Effector memory CD4-positive, alpha-beta T cell (primary cell): ENCODE measurements at places on chromosomes 4 and X.
A peak's percentile ranks its signal among the peaks of the same experiment; 100 is the strongest.

- no peak overlapping the region for H3K4me3 ChIP-seq
- H3K4me1 ChIP-seq = peaks cover 2% of the 10 kb centered on the region
- DNase-seq = peak; percentile 9
- no peaks in the 10 kb centered on the region for H3K36me3 ChIP-seq
- no peaks in the 10 kb centered on the region for H3K27me3 ChIP-seq
Observed at GRCh38 chrX:39730662-39731329, 367.0 kb downstream of the BCOR start.

DNA sequence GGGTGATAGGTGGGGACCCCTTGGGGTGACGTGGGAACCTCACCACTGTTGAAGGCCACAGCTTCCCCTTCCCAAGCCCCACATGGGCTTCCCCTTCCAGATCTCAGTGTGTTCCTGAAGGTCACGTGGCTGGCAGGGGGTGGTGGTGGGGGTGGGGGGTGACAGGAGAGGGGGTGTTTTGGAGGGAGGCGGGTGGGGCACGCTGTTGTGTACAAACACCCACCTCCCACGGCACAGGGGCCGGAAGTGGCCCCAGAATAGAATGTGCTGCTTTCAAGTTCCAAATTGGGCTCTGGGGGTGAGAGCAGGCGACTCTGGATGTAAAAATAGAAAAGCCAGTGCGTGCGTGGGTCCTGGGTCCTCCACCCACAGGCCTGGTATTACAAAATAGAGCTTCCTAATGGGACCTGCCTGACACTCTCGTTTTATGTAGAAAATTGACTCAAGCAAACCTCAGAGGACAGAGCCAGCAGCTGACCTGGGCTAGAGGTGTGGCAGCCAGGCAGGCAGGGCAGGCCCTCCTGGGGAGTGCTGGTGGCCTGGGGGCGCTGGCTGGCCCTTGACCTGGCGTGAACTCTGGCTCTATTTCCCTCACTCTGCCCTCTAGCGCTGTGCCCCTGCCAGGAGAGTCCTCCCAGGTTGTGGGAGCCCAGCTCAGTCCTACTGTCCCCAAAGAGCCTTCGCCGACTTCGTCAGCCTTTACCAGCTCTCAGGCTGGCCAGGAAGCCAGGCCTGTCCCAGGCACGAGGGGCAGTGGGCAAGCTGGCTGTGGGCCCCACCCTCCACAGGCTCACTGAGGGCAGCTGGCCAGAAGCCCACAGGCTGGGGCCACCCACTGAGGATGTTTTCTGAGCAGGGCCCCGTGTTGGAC is 5.4 kb upstream of the SH3BP2 start:
- DNase-seq = no peak
- H3K4me3 ChIP-seq = peak overlapping the region; percentile 9
- H3K4me1 ChIP-seq = peaks cover 34% of the 10 kb centered on the region
- H3K36me3 ChIP-seq = no peaks in the 10 kb centered on the region
- no peaks in the 10 kb centered on the region for H3K27me3 ChIP-seq

DNA sequence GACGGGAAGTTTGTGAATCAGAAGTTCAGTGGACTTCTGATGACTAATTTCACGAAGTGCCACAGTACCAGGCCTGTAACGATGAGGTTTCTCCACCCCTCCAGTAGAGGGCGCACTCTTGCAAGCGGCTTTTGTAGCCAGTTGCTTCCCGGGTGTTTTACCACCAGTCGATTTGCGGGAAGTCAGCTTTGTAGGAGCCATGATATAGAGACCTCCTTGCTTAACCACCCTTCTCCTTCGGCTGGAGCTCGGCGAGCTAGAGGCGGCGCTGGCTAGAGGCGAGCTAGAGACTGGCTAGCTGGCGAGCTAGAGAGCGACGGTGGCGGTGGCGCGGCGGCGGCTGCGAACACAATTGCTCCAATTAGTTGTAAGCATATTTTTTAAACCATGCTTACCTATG is 72.0 kb downstream of the IL1RAPL1 start:
- H3K4me3 ChIP-seq = no peak overlapping the region
- no peak overlapping the region for H3K27ac ChIP-seq
- no peaks in the 10 kb centered on the region for H3K36me3 ChIP-seq
- no peaks in the 10 kb centered on the region for H3K4me1 ChIP-seq
- DNase-seq = no peak

- H3K27me3 ChIP-seq = no peaks in the 10 kb centered on the region
- DNase-seq = no peak
- no peaks in the 10 kb centered on the region for H3K4me1 ChIP-seq
Observed at GRCh38 chr4:85733798-85734197, 258.8 kb downstream of the ARHGAP24 start.

DNA sequence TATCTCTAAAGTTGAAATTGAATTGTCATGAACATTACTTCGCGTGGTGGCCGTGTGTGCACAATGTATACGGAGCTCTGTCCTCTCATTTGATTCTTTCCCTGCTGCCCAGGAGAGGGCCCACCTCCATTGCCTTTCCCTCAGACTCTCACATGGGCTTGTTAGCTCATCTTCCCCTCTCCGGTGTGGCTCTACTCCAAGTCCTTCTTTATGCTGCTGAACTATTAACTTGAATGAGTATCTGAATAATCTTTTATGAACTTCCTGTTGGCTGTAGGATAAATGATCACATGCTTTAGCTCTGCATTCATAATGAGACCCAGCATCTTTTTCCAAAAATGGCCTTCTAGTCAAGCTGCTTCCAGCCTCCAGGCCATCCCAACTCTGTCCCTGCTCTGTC is 68.8 kb upstream of the CLNK start:
- no peak overlapping the region for H3K4me3 ChIP-seq
- H3K36me3 ChIP-seq = no peaks in the 10 kb centered on the region
- H3K27ac ChIP-seq = no peak overlapping the region
- no peak for DNase-seq
- no peaks in the 10 kb centered on the region for H3K27me3 ChIP-seq
- no peaks in the 10 kb centered on the region for H3K4me1 ChIP-seq

- H3K27ac ChIP-seq = no peak overlapping the region
- peaks cover 9% of the 10 kb centered on the region for H3K4me1 ChIP-seq
- H3K36me3 ChIP-seq = peaks cover 76% of the 10 kb centered on the region
- no peak overlapping the region for H3K4me3 ChIP-seq
- DNase-seq = no peak
Observed at GRCh38 chr4:2902126-2902525, 58.5 kb downstream of the ADD1 start.

DNA sequence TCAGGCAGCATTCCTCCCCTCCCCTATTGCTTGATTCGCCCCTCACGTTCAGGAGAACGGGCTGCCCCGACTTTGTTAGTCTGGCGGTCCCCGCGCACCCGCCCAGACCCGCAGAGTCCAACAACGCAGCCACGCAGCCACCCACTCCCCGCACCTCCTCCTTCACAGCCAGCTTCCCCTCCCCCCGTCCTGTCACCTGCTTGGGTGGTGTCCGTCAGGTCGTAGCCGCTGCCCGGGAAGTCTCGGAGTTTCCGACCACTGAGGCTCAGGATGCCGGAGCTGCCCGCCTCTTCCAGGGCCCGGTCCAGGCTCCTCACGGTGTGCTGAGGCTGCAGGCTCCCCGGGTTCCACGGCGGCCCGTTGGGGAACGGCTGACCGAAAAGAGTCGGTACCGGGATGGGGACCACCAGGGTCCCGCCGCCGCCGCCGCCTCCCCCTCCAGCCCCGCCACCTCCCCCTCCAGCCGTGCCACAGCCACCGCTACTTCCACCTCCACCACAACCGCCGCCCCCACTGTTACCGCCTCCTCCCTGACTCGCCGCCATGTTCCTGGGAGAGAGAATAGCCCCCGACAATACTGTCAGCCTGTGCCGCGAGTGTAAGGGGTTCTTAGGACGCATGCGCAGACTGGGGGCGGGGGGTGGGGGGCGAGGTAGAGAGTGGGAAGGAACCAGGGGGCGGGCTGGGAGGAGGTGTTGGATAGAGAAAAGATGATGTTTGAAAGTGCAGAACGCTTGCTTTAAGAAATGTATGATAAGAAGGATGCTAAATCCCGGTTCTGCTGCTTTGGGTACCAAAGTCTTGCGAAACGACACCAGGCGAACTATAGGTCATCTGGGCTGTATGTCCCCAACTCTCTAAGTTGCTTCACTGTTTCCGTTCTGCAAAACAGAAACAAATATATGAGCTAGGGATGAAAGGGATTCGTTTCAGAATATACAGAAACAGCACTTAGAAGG is at the start of gene LRCH2:
LRCH2 (minus strand) TSS at position 600 of the 959 bp plus-strand sequence; CDS start at position 545, 55 bp downstream.
- H3K4me1 ChIP-seq = no peaks in the 10 kb centered on the region
- no peak within 1 kb of the TSS for H3K4me3 ChIP-seq
- H3K36me3 ChIP-seq = no peaks in the 10 kb centered on the region
- no peak for DNase-seq
- peaks cover 3% of the 10 kb centered on the region for H3K27me3 ChIP-seq
- H3K27ac ChIP-seq = no peak within 1 kb of the TSS

- H3K4me3 ChIP-seq = no peak overlapping the region
- no peaks in the 10 kb centered on the region for H3K4me1 ChIP-seq
- DNase-seq = no peak
- H3K27me3 ChIP-seq = no peaks in the 10 kb centered on the region
- H3K36me3 ChIP-seq = no peaks in the 10 kb centered on the region
Observed at GRCh38 chr4:71832049-71832448, 48.2 kb upstream of the GC start.

DNA sequence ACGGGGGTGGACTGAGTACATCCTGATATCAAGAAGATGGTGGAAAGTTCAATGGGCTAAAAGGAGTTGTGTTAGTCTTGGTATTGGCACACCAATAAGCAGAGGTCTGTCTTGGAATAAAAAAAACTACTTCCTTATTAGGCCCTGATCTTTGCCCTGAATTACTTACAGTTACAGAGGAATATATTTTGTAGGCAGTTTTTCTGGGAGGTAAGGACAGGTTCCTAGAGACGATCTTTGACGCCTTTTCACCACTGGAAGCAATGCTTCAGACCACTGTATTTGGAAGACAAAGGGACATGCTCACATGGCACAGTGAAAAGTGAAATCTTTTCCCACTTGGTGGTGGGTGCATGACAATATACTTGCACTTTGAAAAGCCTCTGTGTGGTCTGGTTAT is 618 bp upstream of the XK start:
- DNase-seq = no peak
- H3K4me3 ChIP-seq = peak overlapping the region; percentile 25
- no peaks in the 10 kb centered on the region for H3K27me3 ChIP-seq
- no peaks in the 10 kb centered on the region for H3K4me1 ChIP-seq

DNA sequence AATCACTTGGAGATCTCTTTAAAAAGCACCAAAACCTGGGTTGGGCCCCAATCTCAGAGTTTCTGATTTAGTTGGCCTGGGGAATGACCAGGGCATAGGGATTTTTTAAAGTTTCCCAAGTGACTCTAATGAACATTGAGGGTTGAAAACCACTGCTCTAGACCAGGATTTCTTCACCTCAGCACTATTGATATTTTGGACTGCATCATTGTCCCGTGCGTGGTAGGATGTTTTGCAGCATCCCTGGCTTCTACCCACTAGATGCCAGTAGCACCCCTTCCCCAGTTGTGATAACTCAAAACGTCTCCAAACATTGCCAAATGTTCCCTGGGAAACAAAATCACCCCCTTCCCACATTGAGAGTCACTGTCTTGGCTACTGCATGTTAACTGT is 61.8 kb downstream of the ATXN3L start:
- no peaks in the 10 kb centered on the region for H3K27me3 ChIP-seq
- no peaks in the 10 kb centered on the region for H3K4me1 ChIP-seq
- H3K4me3 ChIP-seq = no peak overlapping the region
- no peaks in the 10 kb centered on the region for H3K36me3 ChIP-seq
- no peak overlapping the region for H3K27ac ChIP-seq

- H3K4me3 ChIP-seq = no peak overlapping the region
- no peaks in the 10 kb centered on the region for H3K36me3 ChIP-seq
- no peak for DNase-seq
- H3K27me3 ChIP-seq = no peaks in the 10 kb centered on the region
- H3K27ac ChIP-seq = no peak overlapping the region
- H3K4me1 ChIP-seq = no peaks in the 10 kb centered on the region
Observed at GRCh38 chrX:21559417-21559816, 98.7 kb downstream of the KLHL34 start.

DNA sequence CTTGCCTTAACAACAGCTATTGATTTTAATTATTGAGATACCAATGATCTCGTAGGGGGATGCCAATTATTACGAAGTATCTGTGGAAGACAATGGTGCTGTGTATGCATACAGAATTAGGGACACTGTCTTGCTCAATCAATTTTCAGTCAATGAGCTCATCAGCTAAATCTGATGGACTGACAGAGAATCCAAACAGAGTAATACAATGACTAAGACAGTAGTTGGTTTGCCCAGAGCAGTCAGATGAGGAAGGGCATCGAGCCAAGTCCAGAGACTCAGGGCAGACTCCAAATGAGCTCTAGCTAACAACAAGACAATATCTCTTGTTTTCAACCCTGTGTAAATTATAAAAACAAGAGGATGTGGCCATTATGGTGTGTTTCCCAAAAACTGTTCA is 14.7 kb upstream of the GSX2 start:
- no peaks in the 10 kb centered on the region for H3K36me3 ChIP-seq
- no peak overlapping the region for H3K4me3 ChIP-seq
- no peaks in the 10 kb centered on the region for H3K4me1 ChIP-seq
- H3K27ac ChIP-seq = no peak overlapping the region
- no peak for DNase-seq

DNA sequence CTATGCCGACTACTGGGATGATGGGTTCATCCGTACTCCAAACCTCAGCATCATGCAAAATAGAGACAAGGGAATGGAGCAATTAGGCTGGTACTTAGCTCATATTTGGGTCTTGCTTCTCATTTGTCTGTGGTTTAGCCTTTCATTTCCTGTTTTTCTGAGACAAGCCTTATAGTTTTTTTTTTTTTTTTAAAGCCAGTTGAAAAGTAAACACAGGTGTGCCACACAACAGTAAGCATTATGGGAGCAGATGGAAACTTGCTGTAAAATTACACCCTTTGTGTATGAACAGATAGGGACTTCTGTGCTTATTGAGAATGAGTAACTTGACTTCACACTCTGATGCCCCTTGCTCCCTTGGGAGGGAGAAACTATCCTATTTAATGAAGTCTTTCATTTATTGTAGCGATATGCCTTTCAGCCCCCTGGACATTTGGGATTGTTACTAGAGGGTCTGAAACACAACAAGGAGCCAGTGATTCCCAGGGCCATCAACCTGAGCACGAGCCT is 13.7 kb downstream of the RASSF6 start:
- DNase-seq = no peak
- no peak overlapping the region for H3K4me3 ChIP-seq
- no peaks in the 10 kb centered on the region for H3K27me3 ChIP-seq

DNA sequence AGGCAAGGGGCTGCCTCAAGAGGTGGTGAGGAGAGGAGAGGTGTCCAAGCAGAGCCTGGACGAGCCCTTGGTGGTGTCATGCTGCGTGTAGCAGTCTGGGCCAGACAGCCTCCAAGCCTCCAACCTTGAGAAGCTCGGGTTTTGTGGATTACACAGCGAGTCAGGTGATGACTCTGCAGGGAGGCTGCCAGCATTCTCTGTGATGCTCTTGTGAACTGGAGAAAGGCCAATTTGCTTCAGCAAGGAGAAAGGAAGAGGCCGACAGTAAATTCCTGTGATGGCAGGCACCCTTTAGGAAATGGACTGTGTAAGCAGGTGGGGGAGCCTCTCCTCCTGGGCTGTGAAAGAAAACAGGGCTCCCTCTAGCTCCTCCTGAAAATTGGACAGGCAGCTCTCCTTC is 36.0 kb upstream of the CD99L2 start:
- H3K36me3 ChIP-seq = no peaks in the 10 kb centered on the region
- H3K4me3 ChIP-seq = no peak overlapping the region
- H3K27me3 ChIP-seq = no peaks in the 10 kb centered on the region
- no peaks in the 10 kb centered on the region for H3K4me1 ChIP-seq
- DNase-seq = no peak
